Omental fat pad (tissue), 4 donors: ENCODE measurements at places on chromosomes 5 and 9.

DNA sequence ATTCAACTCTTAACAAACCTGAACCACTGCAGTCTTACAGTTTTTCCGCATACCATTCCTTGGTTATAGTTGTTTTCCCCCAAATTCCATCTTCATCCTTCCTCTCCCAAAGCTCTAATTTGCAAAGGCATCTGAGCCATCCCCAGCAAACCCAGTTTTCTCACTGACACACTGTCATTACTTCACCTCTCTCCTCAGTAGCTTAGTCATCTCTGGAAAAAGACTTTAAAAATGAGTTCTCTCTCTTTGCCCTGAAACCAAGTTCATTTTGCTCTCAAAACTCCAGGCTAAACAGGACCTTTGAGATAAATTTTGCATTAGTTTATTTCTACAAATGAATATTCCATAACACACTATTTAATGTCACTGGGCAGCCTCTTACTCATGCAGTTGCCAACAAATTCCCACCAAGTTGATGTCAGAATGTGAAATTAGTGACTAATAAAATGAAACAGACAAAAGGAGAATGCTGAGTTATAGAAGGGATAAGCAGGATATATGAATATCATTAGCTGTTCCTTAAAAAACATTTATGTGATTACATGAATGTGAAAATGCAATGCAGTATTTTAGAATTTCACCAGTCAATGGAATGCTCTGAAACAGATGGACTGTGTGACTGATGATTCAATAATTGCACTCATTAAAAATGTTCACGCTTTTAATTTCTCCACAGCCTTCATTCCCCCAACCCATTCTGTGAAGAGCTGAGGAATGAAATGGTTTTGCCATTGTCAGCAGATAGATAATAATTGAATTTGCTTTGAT, 107.4 kb upstream of the DMAC1 start:
- DNase-seq = no peak

GRCh38 chr5:19880859-19881436, 107.1 kb downstream of the CDH18 start:
- DNase-seq = no peak

- DNase-seq = no peak
Measured at GRCh38 chr5:133106761-133107572, 55.2 kb downstream of the HSPA4 start.

DNA sequence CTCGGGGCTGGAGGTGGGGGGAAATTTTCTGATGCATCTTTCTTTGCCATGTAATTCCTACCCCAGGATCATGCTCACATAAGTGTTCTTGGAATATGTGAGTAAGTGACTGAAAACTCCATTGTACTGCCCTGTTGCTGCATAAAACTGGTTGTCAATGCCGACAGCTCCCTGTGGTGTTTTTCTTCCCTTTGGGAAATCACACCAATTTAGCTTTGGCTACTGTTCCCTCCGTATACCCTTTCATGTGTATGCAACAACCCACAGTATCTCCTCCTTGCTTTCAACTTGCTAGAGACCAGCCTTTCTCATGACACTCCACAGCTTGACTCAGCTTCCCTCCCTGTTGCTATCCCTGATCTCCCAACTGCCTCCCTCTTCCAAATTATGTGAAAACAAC, 240.6 kb downstream of the TRIM32 start:
- no peak for DNase-seq

DNA sequence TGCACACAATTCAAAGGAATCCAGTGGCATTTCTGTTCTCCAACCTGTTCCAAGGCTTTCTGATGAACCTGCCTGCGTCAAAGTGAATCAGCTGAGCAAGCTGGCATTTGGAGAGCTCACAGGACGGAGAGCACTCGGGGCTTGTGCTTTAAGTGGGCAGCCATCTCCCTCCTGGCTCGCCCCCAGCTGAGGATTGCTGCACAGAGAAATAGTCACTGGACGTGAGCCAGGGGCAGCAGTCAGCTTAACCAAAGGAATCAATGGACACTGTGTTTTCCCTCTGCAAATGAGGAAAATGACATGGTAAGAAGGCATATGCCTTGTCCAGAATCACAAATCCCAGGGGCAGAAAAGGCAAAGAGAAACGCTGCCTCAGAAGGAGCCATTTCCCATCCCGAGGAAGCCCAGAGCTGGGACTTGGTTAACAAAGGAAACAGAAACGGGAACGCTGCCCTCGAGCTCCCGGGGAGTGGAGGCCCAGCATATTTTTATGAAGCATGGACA, 299.4 kb downstream of the ZSWIM6 start:
- DNase-seq = no peak

DNA sequence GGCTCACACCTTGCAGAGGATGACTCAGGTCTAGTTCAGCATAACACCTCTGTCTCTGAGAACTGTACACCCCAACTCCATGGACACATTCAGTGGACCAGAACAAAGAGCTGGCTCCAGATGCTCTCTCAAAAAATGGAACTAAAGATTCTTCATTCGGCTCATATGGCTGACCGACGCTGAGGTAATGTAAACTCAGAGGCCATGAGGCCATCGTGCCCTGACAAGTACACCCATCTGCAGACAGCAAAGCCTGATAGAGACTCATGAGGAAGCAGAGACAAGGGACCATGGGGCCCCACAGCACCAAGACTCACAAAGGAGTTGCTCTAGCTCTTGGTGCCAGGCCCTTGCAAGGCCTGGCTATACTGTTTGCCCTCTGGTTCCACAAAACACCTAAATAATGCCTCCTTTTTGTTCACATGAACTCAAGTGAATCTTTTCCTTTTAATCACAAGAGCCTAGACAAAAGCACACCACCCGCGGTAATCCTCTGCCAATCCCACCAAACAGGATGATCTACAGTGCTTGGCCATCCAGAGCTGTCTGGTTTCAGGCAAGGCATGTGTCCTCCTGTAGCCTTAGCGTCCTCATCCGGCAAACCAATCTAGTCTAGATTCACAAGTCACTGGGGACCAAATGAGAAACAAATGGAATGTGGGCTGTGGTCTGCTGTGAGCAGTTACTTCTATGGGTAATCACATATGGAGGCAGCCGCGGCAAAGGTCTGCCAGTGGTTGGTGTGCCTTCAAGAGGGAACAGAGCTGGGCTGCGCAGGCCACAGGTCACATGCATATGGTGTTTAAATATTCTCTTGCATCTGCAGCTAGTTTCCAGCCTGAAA, 22.7 kb downstream of the MED27 start:
- no peak for DNase-seq

GRCh38 chr5:38446029-38446522, 110.4 kb downstream of the LIFR start:
- no peak for DNase-seq

DNA sequence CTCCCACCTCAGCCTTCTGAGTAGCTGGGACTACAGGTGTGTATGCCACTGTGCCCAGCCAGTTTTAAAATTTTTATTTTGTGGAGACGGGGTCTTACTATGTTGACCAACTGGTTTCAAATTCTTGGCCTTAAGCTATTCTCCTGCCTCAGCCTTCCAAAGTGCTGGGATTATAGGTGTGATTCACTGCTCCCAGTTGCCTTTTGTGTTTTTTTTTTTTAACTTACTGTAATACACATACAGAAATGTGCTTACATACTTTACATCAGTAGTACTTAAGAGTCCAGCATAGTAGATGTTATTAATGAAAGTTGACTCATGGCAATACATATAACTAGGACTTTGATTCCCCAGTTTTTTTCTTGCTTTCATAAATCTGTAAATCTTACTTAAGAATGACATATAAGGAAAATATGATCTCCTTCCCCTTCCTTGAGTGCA, 4.7 kb downstream of the MAN2A1 start:
- no peak for DNase-seq

DNA sequence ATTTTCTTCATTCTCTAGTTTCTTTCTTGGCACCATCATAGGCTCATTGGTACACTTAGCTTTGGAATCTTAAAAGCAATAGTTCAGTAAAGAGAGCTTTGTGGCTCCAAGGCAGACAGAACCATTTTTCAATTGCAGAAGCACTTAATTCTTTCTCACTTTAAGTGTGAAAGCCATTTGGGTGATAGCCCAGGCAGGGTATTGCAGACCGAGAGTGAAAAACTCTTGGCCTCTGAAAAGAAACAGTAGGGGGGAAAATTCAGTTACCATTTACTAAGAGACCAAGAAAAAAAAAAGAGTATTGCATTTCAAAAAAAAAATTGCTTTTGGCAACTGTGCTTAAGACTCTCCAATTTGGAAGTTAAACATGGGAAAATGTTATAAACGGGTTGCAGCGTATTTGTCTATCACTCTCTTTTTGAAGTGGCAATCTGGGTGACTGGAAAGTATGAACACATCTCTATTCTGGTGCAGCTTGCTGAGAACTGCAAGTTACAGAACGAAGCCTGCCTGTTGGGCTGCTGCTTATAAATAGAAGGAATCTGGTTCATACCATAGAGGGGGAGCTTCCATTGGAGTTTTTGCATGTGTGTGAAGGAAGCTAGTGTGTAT, 170.5 kb downstream of the TLE4 start:
- DNase-seq = no peak

- DNase-seq = no peak
Measured at GRCh38 chr9:136016572-136017288, 55.6 kb upstream of the UBAC1 start.

DNA sequence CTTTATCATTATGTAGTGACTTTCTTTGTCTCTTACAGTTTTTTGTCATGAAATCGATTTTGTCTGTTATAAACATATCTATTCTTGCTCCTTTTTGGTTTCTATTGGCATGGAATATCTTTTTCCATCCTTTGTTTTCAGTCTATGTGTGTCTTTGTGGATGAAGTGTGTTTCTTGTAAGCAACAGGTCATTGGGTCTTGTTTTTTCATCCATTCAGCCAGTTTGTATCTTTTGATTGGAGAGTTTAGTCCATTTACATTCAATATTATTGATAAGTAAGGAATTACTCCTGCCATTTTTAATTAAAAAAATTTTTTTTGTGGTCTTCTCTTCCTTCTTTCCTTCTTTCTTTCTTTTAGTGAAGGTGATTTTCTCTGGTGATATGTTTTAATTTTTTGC, 194.1 kb downstream of the GDNF start:
- no peak for DNase-seq

- DNase-seq = no peak
Measured at GRCh38 chr5:66553916-66554575, 42.1 kb upstream of the MAST4 start.

GRCh38 chr9:135365013-135365768, 114.4 kb upstream of the PPP1R26 start:
- DNase-seq = no peak
